ENCODE measurements at places on chromosomes 1 and 21.
A peak's percentile ranks its signal among the peaks of the same experiment; 100 is the strongest.

GRCh38 chr1:245411245-245412036 is 256.7 kb downstream of the KIF26B start:
- no peak for DNase-seq

GRCh38 chr1:92833840-92834239 is 2.0 kb downstream of the RPL5 start:
- no peak for DNase-seq

- DNase-seq, result peak; percentile 30
Observed at GRCh38 chr1:177282976-177283375, 112.2 kb downstream of the BRINP2 start.

DNA sequence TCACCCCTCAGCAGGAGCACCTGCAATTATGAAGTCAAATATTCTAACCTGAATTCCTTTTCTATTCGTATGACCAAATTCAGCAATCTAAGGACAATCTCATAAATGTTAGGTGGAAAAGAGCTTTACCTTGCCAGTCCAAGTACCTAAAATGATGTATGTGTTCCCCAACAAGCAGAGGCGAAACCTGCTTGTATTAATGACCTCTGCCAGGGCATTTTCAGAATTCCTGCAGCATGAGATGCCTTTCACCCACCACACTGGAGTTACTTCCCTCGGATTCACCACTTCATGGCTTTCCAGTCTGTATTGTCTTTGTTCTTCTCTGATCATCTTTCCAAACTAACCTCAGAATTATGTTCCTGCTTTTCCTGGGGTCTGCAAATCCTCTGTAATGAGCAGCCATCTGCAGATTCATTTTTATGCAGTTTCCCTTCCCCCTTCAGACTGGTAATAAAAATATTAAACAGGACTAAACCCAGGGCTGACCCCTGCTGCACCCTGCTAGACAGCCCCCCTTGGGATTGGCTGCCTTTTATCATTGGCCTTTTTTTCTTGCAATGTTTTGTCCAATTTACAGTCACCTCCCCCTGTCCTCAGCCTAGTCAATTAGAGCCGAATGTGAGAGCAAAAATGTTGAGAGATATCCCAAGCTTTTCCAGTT is 26.6 kb upstream of the CASQ2 start:
- DNase-seq, result no peak

DNA sequence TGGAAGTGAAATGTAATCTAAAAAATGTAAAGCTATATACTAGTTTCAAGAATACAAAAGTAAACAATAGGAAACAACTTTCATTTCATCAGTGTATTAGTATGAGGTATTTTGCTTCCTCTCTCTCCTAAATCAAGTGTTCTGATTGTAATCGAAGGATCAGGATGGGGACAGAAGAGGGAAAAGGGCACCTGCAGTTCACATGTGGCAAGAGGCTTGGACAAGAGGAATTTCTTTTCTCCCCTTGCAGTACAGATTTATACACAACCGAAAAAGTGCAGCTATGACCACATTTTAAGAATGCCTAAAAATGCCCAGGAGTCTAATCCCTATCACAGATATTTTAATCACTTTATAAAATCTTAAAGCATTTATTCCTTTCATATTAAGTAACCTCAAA is 63.7 kb downstream of the NRIP1 start:
- no peak for DNase-seq

DNA sequence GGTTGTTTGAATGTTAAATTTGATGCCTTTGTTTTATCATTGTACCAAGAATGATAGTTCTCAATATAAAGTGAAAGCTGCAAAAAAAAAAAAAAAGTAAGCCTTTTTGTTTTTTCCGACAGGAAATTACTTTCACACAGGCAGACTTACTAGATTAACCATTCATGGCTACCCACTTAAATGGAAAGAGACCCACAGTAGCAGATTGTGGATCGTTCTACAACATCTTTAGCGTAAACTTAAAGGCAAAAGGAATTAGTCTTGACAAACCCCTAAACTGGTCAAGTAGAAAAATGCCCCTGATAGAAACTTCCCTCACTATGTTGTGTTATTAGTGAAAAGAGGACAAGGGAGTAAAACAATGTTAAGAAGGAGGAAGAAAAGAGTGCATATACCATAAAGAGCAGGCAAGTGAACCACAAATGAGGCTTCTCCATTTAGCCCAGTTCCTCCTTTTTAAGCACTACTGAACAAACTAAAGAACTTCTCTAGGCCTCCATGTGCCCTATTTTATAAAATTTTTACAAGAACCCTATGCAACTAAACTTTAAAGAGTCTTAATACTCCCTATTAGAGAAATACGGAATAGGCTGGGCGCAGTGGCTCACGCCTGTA is 1560.3 kb downstream of the MRPL39 start:
- no peak for DNase-seq

All from GM23338 (cell line).